Activated T-cell treated with anti-CD3 and anti-CD28 coated beads for 48 hours (primary cell): ENCODE measurements at places on chromosomes 2 and 18.

GRCh38 chr18:6401687-6402086 is 13.0 kb downstream of the L3MBTL4 start:
- DNase-seq = no peak

DNA sequence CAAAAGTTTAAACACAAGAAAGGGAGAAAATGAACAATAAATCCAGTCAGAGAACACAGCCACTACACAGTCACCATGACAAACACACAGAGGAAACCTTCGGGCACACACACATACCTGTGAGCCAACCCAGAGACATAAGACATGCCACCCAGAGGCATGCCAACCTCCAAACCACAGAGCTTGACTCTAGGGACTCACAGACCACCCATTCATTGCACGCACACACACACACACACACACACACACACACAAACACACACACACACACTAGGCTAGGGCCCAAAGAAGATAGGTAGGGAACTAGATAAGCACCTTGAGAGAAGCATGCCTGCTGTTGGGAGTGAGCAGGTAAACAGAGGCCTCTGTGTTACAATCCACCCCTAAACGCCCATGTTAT is 9.1 kb downstream of the SIX3 start:
- no peak for DNase-seq

DNA sequence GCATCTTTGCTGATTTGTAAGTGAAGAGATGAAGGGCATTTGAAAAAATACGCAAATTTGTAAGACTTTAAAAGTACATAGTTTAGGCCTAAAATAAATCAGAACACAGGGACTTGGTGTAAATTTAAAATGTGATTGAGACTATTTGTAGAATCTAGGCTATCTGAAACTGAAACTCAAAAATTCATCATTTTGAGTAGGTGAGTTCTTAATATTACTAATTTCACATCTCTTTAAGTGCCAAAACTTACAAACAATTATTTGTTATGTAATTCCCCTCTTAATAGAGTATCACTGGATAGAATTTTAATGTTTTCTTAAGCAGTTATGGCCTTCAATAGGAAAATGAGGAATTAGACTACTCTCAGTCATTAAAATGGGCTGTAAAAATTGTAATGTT is 14.0 kb upstream of the HRH4 start:
- no peak for DNase-seq

- DNase-seq = no peak
Measured at GRCh38 chr2:189109921-189110397, 69.6 kb downstream of the COL5A2 start.

- DNase-seq = no peak
Measured at GRCh38 chr2:235685024-235685721, 191.3 kb downstream of the AGAP1 start.

GRCh38 chr2:2523461-2524347 is 192.6 kb upstream of the MYT1L start:
- DNase-seq = no peak

GRCh38 chr2:161146209-161146775 is 13.9 kb upstream of the TANK start:
- no peak for DNase-seq

GRCh38 chr2:214593727-214594126 is 182.9 kb downstream of the VWC2L start:
- no peak for DNase-seq

DNA sequence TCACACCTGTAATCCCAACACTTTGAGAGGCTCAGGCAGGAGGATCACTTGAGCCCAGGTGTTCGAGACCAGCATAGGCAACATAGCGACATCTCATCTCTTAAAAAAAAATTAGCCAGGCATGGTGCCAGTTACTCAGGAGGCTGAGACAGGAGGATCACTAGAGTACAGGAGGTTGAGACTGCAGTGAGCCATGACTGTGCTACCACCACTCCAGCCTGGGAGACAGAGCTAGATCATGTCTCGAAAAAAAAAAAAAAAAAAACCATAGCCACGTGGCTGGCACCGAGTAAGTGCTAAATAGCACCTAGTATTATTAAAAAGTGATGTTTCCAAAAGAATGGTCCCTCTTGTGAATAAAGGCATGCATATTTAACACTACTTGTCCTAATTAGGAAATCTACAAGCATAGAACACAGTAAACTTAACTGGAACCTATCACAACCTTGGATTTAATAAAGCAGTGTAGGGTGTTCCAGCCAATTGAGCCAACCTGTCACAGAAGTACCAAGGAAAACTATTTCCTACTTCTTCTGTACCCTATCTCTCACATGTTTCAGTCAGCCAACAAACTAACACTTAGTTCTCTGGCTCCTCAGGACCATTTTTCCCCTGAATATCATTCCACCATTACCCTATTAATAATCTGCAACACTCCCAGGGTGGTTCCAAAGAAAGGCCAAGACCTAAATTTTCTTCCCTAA is 8.8 kb downstream of the RAB1A start:
- no peak for DNase-seq

GRCh38 chr2:107553539-107553938 is 273.2 kb upstream of the RGPD4 start:
- no peak for DNase-seq

DNA sequence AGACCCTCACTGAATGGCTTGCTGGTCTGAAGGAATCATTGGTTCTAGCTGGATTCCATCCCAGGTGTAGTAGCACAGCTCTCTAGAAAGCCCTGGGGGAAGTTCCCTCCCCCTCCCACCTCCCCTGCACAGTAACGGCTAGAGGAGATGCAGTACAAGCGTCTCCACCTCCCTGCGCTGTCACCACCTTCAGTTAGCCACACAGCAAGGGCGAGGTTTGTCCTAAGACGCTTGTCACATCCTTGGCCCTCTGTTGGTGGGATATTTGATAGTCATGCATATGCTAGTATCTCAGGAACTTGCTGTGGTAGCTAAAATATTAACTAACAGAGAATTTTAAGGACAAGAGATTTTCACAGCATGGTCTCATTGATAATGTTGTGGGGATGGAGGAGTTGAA is 19.4 kb downstream of the TRAPPC12 start:
- no peak for DNase-seq

GRCh38 chr18:13500227-13500865 is 226.0 kb downstream of the FAM210A start:
- no peak for DNase-seq

GRCh38 chr18:52723550-52723970 is 383.6 kb downstream of the DCC start:
- DNase-seq = no peak

DNA sequence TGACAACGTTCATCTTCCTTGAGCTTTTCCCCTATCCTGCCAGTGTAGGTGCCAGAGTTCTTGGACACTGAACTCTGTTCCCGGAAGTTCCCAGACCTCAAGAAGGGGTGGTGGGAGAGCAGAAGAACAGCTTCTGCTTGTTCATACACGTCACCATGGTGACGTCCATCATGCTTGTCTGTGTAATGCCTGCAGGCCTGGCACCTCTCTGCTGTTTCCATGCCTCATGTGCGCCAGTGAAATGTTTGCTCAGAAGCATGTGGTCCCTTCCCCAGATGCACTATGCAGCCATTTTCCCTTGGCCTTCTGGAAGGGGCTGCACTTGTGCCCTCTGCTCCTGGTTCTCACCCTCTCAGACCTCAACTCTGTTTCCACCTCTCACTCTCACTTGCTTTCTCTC is 210.8 kb upstream of the NABP1 start:
- DNase-seq = no peak

- no peak for DNase-seq
Measured at GRCh38 chr18:63681449-63682340, 20.0 kb upstream of the SERPINB3 start.

DNA sequence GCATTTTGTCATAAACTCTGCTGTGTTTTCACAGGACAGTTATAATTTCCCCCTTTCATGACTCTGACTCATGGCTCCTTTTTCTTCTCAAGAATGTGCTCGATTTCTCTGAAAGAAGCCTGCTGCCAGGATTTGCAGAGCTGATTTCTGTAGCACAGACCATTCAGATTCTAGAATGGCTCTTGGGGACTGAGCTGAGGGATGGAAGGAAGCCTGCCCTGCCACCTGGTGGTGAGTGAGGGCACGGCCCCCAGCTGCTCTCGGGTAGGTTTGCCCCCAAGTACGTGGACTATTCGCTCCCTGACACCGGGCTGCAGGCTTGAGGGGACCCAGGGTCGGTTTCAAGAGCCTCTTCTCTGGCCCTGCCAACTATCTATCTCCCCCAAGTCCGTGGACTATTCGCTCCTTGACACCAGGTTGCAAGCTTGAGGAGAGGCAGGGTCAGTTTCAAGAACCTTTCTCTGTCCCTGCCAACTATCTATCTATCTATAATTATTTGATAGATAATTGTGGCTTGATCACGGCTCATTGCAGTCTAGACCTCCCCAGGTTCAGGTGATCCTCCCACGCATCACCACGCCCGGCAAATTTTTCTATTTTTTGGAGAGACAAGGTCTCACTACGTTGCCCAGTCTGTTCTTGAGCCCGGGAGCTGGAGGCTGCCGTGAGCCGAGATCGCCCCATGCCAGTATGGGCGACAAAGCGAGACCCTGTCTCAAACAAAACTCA is 1.4 kb upstream of the SMYD5 start:
- peak; percentile 76 for DNase-seq

GRCh38 chr18:79329786-79330185 is 65.9 kb upstream of the NFATC1 start:
- DNase-seq = no peak

DNA sequence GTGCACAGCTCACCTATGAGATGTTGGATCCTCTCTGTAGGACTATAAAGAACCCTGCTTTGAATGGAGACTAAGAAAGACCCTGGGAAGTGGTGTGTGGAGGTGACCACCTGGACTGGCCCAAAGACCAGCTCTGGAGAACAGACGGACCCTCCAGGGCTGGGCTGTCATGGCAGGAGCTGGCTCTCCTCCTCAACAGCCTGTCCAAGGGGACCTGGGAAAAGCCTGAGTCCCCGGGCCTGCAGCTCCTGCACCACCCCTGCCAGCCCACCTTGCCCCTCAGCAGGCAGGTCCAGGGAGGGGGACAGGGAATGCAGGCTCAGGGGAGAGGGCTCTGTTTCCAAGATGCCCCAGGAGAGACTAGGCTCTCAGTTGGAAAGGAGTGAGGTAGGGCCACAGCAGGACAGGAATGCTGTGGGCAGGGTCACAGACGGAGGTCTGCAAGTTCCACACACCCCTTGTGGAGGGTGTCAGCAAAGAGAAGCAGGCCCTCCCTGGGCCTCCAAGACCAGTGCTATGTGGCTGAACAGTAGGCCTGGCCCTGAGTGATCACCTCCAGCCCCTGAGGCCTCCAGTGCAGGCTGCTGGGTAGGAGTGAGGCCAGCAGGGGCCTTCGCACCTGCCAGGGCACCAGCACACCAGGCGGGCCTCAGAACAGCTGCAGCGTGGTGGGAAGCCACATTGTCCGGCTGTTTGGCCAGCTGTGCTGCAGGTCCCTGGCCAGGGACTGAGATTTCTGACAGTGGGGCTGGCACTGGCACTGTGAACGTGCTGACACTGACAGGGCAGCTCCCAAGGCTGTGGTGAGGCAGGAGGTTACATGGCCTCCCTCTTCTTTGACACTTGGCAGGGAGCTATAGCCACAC is 86.4 kb upstream of the OTOS start:
- no peak for DNase-seq

- DNase-seq = no peak
Measured at GRCh38 chr2:151918308-151918707, 90.1 kb upstream of the ARL5A start.

DNA sequence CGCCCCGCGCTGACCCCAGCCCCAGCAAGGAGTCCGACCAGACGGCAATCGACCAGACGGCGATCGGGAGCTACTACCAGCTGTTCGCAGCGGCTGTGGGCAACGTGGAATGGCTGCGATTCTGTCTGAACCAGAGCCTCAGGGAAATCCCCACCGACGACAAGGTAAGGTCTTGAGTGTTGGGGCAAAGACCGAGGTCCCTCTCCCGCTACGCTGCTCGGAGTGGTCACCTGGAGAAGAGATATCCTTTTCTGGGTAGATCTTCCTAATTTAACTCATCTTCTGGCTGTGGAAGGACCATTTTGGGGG is 704 bp downstream of the ANKRD53 start:
- no peak for DNase-seq

DNA sequence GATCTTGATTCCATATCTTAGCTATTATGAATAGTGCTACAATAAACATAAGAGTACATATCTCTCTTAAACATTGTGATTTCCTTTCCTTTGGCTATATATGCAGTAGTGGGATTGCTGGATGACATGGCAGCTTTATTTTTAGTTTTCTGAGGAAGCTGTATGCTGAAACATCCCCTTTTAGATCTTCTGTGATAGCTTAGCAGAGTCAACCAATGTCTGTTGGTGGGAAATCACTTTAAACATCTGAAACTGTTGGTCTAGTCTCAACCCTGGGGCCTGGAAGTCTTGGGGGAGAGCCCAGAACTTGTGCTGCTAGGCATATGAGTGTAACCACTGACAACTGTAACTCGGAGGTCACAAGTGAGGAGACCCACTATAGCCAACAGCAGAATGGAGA is 378.6 kb upstream of the SLC14A2 start:
- DNase-seq = no peak

GRCh38 chr2:62705859-62706720 is 577 bp downstream of the EHBP1 start:
- DNase-seq = peak; percentile 37

DNA sequence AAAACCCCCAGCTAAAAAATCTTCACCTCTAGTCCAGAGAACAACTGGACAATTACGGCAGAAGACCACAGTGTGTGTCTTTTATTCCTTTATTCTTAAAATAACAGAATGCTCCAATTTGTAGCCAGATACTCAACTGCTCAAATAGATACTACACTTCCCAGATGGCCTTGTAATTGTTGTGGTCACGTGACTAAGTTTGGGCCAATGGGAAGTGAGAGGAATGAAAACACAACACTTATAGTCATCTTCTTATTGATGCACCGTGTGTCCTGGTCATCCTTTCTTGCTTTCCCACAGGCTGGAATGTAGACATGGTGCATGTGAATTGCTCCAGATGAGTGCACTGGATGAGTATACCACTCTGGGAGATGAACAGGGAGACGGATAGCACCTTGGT is 145.1 kb downstream of the CDC42EP3 start:
- DNase-seq = no peak

GRCh38 chr2:219954331-219954730 is 326.9 kb downstream of the SLC4A3 start:
- no peak for DNase-seq

- no peak for DNase-seq
Measured at GRCh38 chr2:71665168-71666093, 212.1 kb downstream of the DYSF start.

GRCh38 chr2:11144077-11144737 is 11.1 kb upstream of the SLC66A3 start:
- no peak for DNase-seq

DNA sequence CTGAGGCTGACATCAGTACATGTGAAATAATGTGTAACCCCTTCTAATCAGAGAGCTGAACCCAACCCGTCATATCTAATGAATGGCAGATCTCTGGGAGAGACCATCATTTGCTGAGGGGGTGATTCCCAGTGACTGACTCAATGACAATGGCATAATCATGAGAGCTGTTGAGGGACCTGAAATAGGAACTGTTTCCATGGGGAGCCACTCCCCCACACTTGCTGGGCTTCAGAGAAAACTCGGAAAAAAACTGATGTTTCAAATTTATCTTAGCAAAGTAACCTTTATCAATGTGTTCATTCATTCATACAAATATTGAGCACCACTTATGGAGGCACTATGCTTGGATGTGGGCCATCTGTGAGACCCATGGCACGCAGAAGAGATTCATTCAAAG is 93.4 kb upstream of the ZBTB14 start:
- no peak for DNase-seq
